Thyroid gland (tissue), 4 donors: ENCODE measurements at places on chromosomes 2 and 18.

DNA sequence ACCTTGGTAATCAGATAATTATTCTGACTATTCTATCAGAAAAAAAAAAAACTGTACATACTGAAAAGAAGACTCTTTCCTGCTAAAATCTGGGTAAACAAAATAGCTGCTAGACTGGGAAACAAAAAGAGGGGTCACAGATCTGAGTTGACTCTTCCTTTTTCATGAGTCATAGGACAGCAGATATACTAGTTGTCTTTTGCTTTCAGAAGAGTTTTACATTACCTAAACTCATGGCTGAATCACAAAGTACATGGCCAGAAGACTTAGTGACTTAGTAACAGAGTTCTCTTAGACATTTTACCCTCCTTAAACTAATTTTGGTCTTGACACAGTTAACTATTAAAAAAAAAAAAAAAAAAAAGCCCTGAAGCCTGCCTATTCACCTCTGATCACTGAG lies 834.0 kb upstream of the FSHR start:
- no peak for DNase-seq

GRCh38 chr2:64841461-64841860 lies 147.7 kb upstream of the SLC1A4 start:
- DNase-seq, result no peak

- DNase-seq, result no peak
These were observed 226.3 kb downstream of the KIAA1328 start for GRCh38 chr18:37055137-37055802.

DNA sequence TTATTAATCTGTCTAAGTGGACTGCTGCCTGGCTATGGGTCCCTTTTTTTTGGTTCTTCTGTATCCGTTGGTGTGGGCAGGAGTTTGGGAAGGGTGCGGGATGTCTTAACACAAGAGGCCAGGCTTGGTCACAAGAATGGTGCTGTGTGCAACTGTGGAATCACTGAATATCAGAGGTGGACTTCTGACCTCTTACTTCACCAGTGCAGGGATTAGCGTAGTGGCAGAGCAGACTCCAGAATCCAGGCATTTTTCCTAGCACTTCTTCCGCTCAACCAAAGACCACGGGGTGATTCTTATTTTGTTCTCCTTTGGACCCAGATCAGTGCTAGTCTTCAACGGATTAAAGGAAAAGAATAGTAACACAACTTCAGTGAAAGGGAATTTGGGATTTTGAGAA lies 254.3 kb upstream of the TNP1 start:
- no peak for DNase-seq

GRCh38 chr18:46877329-46877987 lies 39.8 kb downstream of the PIAS2 start:
- no peak for DNase-seq

DNA sequence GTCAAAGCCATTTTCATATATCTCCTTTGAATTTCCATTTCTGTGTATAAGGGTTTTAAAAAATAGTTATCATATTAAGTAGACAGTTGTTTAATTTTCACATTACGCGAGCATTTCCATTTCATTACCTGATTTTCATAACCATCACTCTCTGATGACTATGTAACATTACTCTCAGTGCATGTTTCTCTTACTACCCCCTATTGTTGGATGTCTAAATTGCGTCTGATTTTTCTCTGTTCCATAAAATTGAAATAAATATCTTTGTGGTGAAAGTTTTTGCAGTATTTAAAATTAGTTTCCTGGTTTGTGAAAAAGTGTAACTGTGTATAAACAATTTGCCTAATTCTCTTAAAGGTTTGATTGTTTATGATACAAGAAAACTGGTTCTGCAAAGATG lies 123.8 kb downstream of the MYO1B start:
- no peak for DNase-seq

GRCh38 chr2:72914206-72914559 lies 3.1 kb upstream of the EMX1 start:
- DNase-seq, result no peak

DNA sequence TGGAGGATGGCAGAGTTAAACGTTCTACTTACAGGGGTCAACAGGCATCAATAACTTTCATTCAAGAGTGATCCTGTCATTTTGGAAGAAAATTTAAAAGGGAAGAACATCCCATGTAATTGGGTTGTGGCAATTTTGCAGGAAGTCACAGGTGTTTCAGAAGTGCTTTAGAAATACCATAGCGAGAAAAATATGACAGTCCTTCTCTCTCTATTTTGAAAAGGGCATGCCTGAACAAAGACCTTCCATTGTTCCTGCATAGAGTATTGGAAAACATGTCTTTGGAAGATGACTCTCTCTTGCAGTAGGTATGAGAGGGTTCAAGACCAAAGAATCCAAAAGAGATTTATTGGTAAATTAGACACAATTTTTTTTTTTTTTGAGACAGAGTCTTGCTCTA lies 81.8 kb upstream of the SERTAD2 start:
- DNase-seq, result no peak

GRCh38 chr2:237864940-237865622 lies 5.7 kb downstream of the RAMP1 start:
- no peak for DNase-seq

DNA sequence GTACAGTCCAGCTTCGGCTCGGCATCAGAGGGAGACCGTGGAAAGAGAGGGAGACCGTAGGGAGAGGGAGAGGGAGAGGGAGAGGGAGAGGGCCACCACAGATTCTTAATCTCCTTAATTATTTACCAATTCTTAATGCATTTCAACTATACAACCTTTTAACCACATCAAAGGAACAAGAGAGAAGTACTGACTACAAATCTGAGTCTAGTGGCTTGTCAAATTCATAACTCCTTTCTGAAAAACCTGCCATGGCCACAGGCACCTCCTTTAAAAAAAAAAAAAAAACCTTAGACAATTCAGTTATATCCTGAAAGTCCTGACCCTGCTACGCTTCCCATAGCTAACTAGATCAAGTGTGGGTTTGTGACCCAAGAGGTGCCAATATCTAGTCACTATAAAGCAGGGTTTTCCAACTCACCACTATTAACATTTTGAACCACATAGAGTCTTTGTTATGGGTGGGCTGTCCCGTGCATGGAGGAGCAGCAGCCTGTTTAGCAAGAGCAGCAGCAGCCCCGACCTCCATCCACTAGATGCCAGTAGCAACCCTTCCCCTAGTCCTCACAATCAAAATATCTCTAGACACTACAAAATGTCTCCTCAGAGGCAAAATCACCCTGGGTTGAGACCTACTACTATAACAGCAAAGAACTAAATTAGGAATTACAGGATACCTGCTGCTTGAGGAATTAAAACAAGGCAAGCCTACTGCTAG lies 6.8 kb downstream of the ESCO1 start:
- no peak for DNase-seq

GRCh38 chr2:106638580-106638979 lies 151.4 kb downstream of the CD8B2 start:
- DNase-seq, result no peak
